Smooth muscle cell of the coronary artery (primary cell): ENCODE measurements at places on chromosomes 12 and 14. TPM values are rescaled to one million over a fixed set of nuclear protein-coding genes. Genes with fewer than 3 reads are reported as not detected.

The IGF1 gene
- total RNA-seq: 6.7 TPM in 1 of 2 replicates, not detected in the other

The DIABLO gene
- 46.7 and 77.0 TPM in 2 replicates for total RNA-seq

The EPYC gene
- total RNA-seq: not detected in 2 replicates

The IRF2BPL gene
- 19.2 and 25.9 TPM in 2 replicates for total RNA-seq

The KCNA1 gene
- total RNA-seq: not detected in 2 replicates

The HOXC12 gene
- total RNA-seq: not detected in 2 replicates

The TEX52 gene
- not detected in 2 replicates for total RNA-seq

The SOCS2 gene
- 9.2 TPM in 2 replicates for total RNA-seq
